ENCODE measurements at places on chromosomes 5 and 9.

DNA sequence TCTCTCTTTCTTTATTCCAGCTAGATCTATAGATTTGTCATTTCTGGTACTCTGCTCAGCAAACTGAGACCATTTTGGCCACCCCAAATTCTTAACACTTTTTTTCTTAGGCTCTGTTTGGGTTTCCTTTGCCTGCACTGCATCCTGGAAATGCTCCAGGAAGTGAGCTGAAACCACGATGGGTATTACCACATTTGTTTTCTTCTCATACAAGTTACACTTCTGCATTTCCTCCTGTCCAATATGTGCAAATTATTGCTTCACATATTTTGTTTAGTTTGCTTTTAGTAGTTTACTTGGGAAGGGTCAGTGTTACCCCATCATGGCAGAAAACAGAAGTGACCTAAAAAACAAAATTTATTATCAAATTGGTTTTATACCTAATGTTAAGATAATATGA is 498.6 kb upstream of the GRIN3A start:
- DNase-seq = no peak

DNA sequence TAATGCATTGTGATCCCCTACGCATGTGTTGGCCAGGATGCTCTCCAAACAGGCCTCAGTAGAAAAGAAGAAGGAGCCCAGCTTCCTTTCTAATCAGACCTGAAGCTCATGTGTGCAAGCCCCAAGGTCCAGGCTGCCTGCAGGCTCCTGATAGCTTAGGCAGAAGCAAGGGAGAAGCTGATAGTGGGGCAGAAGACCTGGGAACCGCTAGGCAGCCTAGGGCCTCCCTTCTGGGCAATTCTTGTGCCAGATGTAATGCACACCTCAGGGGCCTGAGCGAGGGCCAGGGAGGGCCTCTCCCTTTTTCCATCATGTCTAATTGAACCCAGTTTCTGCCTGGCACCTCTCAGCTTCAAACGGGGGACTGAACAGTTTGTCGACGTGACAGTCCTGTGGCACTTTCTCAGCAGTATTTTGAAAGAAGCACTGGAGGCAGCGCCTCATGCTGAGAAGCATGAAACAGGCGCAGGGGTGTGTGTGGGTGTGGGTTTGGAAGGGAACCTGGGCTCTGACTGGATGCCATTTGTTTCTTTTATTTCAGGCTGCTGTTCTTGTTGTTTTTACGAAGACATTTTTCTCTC is 212.8 kb downstream of the PIK3R1 start:
- DNase-seq = no peak

GRCh38 chr5:166370928-166371690 is 1920.3 kb upstream of the WWC1 start:
- peak; percentile 34 for DNase-seq

DNA sequence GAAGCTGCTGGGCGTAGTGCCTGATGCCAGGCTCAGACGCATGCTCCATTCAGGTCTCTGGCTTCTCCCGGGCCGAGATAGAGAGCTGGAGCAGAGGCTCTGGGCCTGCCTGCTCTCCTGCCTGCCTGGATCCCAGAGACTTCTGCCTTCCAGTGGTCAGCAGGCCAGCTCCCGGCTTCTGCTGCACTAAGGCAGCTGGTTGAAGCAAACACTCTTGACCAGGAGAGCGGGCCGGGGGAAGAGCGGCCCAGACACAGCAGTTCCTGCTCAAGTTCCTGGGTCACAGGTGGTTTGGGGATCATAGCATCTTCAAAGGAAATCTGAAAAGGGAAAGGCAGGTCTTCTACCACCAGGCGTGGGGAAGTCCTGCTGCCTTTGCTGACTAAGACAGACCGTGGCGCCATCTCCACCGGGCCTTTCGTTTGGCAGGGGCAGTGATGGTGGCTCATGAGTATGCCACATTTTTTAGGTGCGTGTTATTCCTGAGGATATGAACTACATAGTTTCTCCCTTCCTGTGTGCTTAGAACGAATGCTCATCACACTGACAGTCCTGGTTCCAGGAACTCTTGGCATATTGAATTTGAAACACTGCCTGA is 31.1 kb downstream of the AK8 start:
- DNase-seq = no peak

DNA sequence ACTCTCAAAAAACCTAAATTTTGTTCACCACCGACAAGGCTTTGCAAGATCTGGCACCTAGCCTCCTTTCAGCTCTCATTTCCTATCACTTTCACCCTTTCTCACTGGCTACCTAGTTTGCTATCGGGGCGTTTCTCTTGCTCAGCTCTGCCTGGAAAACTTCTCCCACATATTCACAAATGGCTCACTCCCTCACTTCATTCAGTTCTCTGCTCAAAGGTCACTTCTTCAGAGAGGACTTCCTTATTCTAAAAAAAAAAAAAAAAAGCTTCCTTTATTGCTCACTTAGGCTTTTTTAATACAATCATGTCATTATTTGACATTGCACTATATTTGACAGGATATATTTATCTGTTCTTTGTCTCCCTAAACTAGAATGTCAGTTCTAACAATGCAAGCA is 2.1 kb upstream of the SLC25A46 start:
- no peak for DNase-seq

- no peak for DNase-seq
Measured at GRCh38 chr9:22373636-22374035, 73.0 kb upstream of the DMRTA1 start.

DNA sequence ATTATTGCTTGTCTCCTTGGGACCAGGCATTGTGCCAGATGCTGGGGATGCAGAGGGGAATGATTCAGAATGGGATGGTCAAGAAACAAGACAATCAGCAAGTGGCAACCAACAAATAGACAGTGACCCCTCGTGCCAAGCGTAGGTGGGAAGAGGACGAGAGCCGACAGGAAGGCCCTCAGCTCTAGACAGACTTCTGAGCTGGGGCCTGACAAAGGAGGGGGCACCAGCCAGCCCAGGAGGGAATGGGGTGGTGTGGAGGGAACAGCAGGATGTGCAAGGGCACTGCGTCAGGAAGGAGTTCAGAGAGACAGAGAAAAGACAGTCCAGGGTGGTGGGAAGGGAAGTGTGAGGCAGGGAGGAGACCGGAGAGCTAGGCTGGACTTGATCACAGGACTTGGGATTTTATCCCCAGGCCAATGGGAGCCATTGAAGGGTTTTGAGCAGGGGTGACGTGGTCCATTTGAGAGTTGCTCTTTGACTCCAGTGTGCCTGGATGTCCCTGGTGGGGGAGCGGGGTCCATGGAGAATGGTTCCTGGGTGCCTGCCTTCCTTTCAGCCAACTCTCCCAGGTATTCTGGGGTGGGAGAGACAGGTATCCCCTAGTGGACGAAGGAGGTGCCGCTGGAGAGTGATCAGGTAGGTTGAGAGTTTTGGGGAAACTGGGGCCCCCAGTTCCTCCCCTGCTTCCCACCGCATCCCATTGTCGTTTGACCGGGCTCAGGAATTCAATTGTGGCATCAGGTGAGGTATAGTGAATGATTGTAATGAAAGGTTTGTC is 79.3 kb upstream of the ZNF618 start:
- DNase-seq = no peak

GRCh38 chr5:144142139-144142823 is 28.2 kb downstream of the YIPF5 start:
- peak; percentile 62 for DNase-seq

DNA sequence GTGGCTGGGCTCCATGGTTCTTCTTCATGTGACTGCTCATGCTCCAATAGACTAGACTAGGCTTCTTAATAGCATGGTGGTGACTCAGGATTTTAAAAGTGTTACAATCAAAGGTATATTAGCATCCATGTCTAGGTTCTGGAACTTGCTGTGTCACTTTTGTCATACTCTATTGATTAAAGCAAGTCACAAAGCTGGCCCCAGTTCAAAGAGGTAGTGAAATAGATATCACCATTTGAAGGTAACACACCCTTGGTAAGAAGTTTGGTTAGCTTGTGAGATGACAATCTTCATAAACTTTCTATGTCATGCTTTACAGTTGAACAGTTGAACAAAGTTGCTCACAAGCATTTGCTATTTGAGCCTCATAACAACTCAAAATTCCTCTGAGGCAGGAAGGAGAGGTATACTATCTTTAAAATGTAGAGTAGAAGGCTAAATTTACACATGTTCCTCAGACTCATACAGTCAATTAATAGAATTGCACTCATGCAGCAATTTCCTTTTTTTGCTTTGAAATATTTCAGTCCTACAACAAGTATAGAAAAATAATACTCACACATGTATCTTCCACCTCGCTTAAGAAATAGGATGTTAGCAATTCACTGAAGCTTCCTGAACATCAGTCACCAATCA is 56.8 kb upstream of the TMEM252 start:
- no peak for DNase-seq

Data from iris pigment epithelial cell (primary cell).